Stromal cell of bone marrow (primary cell): ENCODE measurements at places on chromosomes 3 and 15.
A peak's percentile ranks its signal among the peaks of the same experiment; 100 is the strongest.

- DNase-seq = no peak
Measured at GRCh38 chr15:80778621-80778963, 578 bp upstream of the CEMIP start.

- DNase-seq = peak; percentile 83
Measured at GRCh38 chr3:104952146-104952972, 414.4 kb upstream of the ALCAM start.

DNA sequence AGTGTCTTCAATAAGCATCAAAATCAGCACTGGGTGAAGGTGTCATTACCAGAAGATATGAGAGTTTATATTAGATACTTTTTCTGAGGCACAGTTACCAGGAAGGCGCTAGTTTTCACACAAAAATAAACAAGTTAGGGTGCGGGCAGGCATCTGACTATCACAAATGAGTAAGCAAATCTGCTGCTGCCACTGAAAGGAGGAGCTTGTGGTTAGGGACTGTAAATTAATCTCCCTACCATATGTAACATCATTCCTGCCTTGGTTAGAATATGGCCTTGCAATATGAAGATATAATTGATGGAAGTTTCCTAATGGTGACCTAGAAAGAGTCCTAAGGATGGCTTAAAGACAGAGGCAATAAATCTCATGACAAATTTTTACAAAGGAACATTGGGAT lies 19.5 kb upstream of the EID1 start:
- DNase-seq = peak; percentile 24

DNA sequence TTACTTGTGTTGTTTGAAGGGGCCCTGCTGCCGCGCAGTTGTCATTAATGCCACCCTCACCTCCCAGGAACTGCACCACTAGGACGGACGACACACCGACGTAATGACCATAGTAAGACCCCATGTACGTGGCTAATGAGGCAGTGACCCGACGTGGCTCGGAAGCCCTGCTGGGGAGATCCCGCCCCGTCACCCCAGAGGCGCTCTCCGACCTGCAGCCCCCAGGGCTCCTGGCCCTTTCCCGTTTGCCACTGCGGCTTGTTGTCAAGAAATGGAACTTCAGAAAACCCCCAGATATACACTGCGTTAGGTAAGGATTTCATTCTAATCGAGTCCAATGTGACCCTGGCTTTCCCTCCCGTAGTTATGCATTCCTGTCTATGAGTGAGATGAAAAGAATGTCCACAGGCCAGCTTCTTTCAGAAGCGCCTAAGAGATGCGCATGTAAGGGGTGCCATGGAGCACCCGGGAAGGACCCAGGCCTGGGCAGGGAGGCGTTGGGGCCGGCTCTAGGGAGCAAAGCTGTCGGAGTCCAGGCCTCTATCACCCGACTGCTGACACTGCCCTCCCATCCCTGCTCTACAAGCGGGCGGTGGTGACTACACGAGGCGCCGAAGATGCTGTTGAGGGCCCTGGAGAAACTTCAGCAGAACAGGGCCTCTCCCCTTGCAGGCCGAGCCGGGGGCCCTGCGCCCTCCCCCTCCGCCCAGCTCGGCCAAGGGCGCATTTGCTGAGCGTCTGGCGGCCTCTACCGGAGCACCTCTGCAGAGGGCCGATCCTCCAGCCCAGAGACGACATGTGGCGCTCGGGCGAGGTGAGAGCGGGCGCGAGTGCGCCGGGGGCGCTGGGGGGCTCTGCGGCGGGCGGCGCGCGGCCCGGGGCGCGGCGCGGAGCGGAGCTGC lies at the start of gene GABRA5:
Gene GABRA5, plus strand, starts transcription at position 765 of the 902 bp plus-strand sequence. CDS start 2,187 bp downstream, outside the sequence.
- no peak for DNase-seq

- no peak for DNase-seq
Measured at GRCh38 chr3:151303751-151304150, 12.9 kb downstream of the GPR87 start.

- DNase-seq = peak; percentile 59
Measured at GRCh38 chr3:161854232-161854771, 357.7 kb downstream of the OTOL1 start.

- no peak for DNase-seq
Measured at GRCh38 chr3:194946091-194946490, 260.4 kb downstream of the FAM43A start.

DNA sequence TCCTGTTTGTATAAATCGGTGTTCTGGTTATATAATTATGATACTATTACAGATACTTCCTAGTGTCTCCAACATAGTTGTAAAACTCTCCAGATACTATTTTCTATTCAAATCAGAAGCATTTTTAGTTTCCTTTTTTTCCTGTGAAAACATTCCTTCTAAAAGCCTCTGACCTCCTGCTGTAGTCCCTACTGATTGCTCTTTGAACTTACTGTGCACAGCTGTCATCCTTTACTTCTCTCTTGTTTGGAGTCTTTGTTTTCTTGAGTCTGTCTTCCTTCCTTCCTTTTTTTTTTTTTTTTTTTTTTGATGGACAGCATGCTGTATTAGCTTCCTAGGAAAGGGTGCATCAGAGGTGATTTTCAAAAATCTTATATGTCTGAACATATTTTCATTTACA lies 28.9 kb downstream of the NR2C2 start:
- no peak for DNase-seq

DNA sequence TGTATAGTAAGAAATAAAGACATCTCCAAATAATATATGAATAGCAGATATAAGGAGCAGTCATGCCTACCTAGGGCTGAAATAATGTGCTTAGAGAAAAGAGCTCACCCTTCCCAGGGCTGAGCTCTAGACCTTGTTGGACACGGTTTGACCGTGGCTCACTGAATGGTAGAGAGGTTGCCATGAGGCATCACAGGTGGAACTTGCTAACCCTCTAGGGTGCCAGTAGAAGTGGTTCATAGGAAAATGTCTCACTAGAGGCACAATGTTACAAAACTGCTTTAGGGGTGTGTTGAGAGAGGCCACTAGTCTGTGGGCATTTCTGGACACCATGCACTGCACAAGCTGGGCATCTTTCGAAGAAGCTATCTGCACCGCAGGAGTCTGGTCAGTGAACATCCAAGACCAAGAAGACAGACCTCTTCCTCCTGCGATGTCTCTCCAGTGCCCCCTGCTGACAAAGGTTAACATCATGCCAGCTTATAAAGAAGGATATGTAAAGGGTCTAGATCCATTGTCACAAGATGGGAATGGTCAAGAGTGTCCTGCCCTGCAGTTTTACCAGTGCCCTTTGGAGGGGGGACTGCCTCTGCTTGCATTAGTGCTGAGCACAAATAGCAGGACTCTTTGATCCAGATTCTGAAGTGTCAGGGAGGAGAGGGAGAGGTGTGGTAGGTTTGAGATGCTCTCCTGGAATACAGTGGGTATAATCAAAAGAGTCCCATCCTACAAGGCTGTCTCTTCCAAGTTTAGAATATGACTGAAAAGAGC lies 266.8 kb downstream of the ZNF385D start:
- peak; percentile 51 for DNase-seq

DNA sequence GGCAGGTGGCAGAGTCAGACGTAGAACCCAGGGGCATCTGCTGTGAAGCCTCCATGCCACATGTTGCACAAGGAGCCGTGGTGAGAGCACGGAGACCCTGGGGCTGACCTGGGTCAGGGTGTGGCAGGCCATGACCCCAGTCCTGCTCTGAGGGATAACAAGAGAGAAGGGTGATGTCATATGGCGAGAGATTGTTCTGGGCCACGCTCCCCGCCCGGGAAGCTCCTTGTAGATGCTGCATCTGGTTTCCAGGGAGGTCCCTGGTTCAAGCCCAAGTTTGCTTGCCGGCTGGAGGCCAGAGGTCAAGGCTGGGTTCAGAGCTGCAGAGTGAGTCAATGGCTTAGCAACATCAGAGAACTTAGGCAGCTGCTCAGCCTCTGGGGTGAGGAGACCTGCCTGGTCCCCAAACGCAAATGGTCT lies 17.3 kb downstream of the FGD5 start:
- DNase-seq = peak; percentile 9

- DNase-seq = no peak
Measured at GRCh38 chr3:146470425-146470990, 1.1 kb upstream of the PLSCR2 start.

DNA sequence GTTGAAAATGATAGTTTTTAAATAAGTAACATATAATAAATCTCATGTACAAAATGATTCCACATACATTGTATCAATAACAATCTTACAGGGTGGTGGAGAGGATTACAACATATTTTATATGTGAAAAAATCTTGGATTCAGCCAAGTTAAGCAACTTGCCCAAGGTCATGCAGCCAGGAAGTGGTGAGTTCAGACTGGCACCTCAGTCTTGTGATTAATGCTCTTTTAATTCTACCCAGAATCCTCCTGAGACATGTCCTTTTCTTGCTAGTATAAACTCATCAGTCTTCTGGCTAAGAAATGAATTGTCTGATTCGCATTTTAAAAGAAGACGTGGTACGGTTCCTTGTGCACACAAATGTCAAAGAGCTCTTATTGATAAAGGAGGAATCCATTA lies 4.5 kb upstream of the MYRIP start:
- DNase-seq = peak; percentile 25

DNA sequence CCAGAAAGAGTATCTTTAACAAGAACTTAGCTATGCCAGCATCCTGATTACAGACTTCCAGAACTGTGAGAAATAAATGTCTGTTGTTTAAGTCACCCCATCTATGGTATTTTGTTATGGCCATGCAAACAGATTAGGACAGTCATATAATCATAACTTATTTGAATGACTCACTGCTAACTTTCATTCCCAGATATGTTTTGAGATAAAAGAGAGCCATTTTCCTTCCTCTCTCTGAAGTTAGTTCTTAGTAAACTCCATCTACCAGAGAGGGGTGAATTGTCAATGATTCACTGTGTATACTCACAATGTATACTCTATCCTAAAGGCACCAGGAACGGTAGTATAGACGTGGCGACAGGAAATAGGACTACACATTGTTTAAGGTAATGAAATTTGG lies 179.4 kb upstream of the DPH6 start:
- DNase-seq = peak; percentile 14

DNA sequence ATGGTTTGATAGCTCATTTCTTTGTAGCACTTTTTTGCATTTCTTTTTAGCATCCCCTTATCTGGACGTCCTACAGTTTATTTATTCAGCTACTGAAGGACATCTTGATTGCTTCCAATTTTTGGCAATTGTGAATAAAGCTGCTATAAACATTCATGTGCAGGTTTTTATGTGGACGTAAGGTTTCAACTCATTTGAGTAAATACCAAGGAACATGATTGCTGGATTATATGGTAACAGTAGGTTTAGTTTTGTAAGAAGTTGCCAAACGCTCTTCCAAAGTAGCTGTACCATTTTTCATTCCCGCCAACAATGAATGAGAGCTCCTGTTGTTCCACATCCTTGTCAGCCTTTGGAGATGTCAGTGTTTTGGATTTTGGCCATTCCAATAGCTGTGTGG lies 29.5 kb upstream of the ACTL6A start:
- no peak for DNase-seq

GRCh38 chr3:122253581-122253980 lies 70.1 kb downstream of the CASR start:
- no peak for DNase-seq

DNA sequence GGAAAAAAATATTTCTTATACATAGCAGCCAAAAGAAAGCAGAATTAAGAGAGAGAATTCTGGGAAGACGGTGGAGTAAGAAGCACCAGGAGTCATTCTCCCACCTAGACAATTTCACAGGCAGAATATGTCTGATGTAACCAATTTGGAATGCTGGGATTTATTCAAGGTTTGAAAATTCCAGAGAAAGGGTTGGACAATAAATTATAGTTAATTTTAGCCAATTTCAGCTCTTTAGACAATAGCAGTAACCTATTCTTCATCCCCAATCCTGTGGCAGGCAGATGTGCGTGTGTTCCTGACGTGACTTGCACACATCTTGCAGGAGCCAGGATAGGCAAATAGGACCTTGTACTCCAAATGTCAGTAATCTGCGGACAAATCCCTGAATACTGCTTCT lies 541.0 kb upstream of the NAALADL2 start:
- no peak for DNase-seq

DNA sequence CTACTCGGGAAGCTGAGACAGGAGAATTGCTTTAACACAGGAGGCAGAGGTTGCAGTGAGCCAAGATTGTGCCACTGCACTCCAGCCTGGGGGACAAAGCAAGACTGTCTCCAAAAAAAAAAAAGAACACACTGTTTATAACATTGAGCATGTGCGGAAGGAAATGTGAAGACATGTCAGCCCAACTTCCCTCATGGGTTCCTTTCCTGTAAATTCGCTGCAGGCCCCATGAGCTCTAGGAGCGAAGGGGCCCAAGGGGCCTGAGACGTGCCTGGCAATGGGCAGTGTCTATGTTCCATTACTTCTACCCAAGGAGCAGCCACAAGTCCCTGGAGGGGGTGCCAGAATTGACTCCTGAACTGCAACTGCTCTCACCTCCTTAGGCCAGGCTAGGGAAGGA lies 3.2 kb downstream of the PFKFB4 start:
- DNase-seq = no peak

DNA sequence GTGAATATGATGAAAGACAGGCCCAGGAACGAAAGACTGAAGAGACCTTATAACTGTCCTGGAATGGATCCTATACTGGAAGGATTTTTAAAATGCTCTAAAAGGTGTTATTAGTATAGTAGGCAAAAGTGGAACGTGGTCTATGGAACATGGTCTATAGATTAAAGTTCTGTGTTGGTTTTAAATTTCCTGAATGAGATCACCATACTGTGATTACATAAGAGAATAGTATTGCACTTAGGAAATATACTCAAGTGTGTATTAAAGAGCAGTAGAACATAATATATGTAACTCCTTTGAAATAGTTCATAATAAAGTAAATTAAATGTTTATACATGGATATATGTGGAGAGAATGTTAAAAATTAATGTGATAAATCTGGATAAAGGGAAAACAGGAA lies 68.2 kb downstream of the SPRED1 start:
- no peak for DNase-seq

DNA sequence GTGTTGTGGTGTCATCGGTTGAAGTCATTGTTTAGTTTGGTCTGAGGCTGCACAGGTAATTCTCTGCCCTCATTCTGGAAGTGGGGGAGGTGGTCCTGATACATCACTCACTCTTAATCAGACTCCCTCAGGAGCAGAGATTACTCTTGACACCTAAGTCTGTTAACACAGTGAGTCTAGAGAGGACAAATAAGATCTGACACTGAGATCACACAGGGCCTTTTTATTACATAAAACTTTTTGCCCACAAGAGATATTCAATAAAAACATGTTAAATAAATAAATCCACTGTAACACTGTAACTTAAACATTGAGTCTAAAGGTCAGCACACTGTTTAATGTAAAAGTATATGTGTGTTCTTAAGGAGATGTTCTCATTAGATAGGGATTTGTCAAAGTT lies 57.1 kb upstream of the MBNL1 start:
- DNase-seq = no peak

DNA sequence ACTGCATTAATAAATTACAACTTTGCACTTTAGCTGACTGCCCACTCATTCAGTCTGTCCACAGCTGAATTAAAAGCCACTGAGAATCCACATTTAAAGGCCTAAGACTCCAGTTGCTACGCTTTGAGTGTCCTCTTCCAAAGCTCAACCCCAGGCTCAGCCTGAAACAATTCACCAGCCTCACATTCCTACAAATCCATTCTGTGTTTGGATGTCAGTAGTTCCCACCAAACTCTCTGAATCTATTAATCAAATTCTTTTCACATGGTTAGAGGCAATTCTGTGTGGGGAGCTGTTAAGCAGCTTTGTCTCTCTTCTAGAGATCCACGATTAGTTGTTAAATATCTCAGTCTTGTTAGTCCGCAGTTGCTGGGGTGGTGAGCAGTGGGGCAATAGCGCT lies 116.8 kb upstream of the UBE2E2 start:
- no peak for DNase-seq

GRCh38 chr3:127065561-127066290 lies 82.8 kb downstream of the PLXNA1 start:
- DNase-seq = no peak

- no peak for DNase-seq
Measured at GRCh38 chr3:139292192-139292591, 51.6 kb upstream of the MRPS22 start.

- no peak for DNase-seq
Measured at GRCh38 chr3:194137008-194137505, 1.1 kb downstream of the HES1 start.
